ENCODE measurements at places on chromosomes 11 and 22.

DNA sequence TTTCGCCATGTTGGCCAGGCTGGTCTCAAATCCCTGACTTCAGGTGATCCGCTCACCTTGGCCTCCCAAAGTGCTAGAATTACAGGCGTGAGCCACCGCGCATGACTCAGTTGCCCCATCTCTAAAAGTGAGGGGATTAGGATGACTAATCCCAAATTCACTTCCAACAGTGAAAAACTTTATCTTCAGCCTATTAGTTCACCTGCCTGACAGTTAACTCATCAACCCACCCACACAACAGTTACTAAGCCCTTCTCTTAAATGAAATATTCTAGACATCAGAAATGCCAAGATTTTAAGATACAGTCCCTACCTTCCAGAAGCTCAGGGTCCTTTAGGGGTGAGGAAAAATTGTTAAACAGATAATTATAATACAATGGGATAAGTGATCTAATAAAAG lies 2.0 kb upstream of the ANKRD42 start:
- no peak for DNase-seq

DNA sequence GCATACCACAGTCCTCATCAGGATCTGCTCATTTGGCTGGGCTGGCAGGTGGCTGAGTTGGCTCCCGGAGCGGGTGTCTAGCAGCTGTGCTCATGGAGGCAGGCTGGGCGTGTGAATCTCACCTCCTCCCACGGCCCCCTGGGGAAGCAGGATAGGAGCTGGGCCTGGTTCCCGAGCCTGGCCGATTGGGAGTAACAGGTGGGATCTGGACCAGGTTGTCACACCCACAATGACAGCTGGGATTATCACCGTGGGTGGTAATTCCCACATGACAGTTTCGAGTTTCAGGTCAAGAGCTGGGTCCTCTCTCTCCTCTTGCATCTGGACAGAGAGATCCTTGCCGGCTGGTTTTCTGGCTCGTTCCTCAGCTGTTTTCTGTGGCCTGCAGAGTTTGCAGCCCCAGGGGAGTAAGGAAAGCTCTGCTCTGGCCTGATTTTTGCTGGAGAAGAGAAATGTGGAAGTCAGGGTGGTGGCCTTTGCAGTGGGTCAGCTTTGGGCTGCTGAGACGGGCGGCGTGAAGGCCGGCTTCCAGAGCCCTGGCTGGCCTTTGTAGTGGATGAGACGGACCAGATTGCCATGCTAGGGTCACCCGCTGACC lies 57.0 kb downstream of the BCR start:
- no peak for DNase-seq

- DNase-seq, result no peak
These were observed 133.9 kb upstream of the UBASH3B start for GRCh38 chr11:122521626-122522025.

DNA sequence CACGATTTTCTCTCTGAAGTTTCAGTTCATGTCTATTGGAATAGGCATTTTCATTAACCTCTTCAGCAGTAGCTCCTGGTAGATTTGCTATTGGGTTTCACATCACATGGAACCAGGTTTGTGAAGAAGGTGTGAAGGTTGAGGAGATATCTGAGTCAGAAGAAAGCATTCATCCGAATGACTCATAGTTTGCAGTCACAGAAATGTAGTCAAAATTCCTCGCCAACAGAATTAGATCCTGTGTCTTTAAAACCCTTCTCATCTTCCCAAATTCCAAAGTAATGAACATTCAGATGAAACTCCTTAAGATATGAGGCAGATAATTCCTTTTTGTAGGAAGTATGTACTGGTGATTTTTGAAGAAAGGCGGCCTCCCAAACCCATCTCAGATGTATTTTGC lies 125.0 kb upstream of the LARGE1 start:
- DNase-seq, result no peak

DNA sequence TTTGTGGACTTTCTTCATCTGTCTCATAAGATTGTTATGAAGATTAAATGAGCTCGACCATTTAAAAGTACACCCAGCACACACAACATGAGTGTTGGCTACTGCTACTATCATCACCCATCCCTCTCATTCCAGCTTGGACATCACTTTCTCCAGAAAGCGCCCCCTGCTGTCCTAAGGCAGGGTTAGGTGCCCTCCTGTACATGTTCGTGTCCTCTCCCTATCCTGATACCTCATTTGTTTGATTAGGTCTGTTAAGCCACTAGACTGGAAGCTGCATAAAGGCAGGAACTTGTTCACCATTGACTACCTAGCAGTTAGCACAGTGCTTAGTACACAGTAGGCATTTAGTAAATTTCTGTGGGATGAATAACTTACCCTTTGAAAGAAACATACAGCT lies 85.5 kb downstream of the ENTHD1 start:
- DNase-seq, result no peak

- DNase-seq, result no peak
These were observed 29.4 kb upstream of the NAV2 start for GRCh38 chr11:19683141-19683805.

- no peak for DNase-seq
These were observed 117.5 kb upstream of the TOP3B start for GRCh38 chr22:22099833-22100812.

DNA sequence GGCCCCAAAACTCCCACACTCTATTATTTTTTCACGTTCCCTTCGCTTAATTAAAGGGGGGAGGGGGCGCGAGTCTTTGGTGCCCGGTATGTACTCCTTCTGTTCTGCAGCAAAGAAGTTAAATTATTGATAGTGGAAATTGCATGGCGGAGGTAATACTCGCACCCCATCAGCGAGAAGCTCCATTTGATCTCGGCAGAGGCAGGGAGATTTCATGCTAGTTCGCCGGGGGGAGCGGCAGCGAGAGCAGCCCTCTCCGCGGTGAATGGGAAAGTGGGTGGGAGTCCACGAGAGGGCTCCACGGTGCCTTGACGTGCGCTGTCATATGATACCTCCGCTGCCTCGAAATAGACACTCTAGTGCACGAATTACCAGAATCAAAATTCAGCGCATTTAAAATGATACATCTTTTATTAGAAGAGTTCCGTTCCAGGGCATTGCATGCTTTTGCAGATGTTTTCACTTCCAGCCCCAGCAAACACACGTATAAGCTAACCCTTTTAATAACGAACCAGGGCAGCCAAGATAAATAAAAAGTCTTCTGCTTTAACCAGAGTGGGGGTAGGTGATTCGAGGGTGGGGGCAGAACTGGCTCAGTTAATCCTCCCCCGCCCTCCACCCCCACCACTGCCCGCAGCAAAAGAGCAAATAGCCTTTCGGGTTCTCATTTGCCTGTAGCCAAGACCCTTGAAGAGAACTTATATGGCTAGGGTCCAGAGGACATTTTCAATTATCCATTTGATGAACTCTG lies 1.3 kb upstream of the BDNF start:
- no peak for DNase-seq

DNA sequence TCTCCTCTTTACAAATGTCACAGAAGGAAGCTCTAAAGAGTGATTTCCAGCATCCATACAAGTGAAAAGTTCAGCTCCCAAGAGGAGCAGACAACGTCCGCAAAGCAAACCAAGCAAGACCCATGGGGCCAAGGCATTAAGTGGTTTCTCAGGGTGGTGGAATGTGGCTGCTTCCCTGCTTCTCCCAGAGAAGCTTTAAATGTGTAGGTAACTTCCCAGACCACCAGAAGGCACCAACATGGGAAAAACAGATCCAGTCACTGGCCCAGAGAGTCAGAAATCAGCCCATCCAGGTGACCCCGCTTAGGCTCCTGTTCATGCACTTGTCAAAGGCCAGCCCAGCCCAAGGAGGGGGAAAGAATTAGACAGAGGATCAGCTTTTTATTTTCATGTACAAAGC lies 13.3 kb upstream of the PHF21A start:
- DNase-seq, result no peak

GRCh38 chr11:119706029-119706428 lies 23.0 kb downstream of the NECTIN1 start:
- DNase-seq, result no peak

DNA sequence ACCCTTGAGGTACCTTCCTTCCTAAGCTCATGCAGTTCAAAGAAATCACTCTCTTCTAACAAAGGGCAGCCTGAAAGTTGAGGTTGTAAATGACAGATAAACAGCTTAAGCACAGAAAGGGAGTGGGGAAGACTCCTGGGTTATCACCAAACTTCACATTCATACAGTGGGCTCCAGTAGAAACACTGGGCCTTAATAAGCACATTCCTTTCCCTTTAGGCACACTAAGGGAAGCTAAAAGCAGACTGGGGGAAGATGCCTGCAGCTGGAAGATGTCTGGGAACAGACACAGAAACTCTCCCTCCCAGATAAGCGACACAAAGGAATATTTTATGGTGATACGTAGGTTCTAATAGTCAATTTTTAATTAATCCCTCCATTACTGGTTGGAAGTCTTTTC lies 350.3 kb upstream of the MPPED2 start:
- no peak for DNase-seq

GRCh38 chr11:74776546-74776945 lies 27.9 kb downstream of the RNF169 start:
- no peak for DNase-seq

DNA sequence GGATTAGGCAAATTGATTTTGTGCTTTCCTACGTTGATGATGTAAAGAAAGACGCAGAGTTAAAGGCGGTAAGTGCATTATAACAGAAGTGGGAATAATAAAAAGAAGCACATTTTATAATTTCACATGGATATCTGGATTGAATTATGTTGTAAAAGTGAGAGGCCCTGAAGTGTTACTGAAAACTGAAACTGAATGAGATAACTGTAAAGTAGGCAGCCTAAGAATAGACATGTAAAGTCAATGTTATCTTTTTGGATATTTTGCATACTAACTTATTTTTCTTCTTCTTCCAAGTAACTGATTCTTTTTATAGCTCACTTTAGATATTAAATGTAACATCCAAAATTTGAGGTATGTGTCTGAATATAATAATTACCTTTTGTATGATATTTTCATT lies 28.3 kb downstream of the ANO5 start:
- DNase-seq, result no peak

DNA sequence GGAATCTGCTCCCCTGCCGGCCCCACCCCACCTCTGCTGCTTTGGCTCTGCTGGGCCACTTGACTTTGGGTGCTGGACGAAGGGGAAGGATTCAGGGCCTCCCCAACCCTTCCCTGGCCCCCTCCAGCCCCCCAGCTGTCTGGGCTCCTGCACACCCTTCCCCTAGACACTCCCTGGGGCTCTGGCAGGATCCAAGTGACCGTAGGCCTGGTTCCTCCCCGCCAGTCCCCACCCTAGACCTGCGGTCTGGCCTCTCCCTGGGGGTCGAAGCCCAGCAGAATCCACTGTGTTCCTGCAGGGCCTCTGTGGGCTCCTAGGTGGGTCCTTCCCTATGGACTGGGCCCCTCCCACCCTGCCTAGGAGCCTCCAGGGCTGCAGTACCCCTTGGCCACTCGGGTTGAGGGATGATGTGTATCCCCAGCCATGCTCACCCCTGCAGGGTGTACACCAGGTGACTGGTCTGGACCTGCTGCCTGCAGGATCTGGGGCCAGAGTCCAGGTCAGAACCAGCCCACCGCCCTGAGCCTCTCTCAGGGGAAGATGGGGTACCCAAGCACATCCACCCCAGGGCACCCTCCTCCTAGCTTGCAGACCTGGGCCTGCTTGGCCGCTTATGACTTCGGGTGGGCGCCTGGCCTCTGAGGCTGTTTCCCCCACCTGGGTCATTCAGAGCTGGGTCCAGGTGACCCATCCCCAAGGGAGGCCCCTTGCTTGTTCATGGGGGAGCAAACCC lies 5.6 kb downstream of the PIM3 start:
- peak; percentile 40 for DNase-seq

DNA sequence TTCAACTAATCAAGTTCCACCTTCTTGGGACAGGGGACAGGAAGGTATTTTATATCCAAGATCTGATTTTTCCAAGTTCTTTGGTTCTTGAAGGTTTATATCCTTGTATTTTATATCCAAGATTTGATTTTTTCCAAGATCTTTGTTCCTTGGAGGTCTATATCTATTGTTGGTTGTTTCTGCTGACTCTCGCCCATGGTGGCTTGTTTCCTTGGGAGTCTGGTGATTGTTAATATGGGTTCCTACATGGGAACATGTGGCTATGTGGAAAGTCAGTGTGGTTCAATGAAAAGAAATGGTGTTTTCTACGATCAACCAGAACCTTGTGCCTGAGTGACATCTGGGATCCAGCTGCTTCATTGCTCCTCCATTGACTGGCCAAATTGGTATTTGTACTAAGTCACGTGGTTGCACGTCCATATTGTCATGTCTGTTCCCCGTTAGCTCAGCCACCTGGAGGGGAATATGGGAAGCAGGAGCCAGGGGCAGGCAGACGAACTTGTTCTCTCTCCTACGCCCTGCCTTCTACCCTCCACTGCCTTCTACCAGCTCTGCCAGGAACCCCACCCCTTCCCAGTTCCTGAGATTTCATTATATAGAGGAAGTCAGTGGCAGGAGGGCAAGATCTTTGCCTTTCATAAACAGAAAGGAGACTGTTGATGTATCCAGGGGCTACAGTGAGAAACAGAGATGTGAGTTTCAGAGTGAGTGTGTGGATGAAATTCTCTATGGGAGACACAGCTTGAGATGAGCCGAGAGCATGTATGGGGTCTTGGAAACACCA lies 11.1 kb upstream of the CSF2RB start:
- no peak for DNase-seq

DNA sequence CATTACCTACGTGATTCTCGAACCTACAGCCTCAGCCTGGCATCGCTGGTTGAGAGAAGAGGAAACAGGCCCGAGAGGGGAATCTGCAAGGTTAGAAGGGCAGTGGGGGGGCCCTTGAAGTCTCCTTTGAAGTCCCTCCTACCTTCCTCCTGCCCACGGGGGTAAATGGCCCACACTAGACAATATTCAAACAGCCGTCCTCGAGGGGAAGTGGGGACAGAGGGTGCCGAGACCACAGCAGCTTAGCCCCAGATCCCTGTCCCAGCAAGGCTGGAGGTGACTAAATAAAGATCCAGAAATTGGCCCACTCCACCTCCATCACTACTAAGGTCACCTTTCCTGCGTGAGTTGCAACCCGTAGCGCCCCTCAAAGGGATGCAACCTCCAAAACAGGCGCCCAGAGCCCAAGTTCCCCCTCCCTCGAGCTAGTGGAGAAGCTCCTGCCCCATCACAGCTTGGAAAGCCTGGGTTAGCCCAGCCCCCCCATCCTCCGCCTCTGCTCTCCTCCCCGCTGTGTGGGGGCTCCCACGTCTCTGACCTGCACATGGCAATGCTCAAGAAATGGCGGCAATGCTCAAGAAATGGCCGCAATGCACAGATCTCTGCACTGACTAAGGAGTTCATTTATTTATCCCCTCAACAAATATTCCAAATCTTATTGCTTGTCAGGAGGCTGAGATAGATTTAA lies 788 bp upstream of the RASL10A start:
- no peak for DNase-seq

GRCh38 chr22:38930512-38930911 lies 26.9 kb upstream of the APOBEC3A start:
- no peak for DNase-seq

DNA sequence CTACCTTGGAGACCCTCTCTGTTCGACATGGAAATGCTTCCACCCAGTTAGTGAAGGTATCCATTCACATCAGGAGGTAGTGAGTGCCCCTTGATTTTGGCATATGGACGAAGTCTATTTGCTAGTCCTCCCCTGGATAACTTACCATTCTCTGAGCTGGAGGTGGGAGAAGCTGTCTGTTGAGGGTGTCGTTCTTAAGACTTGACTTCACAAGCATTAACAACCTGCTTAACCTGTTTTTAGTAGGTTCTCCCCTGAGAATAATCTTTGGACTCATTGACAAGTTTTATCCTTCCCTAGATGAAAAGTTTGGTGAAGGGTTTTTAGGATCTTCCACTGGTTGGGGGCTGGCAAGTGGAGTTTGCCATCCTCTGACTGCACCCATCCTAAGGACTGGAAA lies 1053.8 kb upstream of the CNTN5 start:
- DNase-seq, result no peak

Data from activated CD8-positive, alpha-beta memory T cell treated with anti-CD3 and anti-CD28 coated beads, Interleukin-2, amount 10 ng/mL, durations not matched to agents 7 days and 5 days (primary cell).